Lower leg skin (tissue), 4 donors: ENCODE measurements at places on chromosomes 1 and 21. TPM values are rescaled to one million over a fixed set of nuclear protein-coding genes. Genes with fewer than 3 reads are reported as not detected.

SNRNP40 gene
- total RNA-seq = 42.9 TPM

DNA sequence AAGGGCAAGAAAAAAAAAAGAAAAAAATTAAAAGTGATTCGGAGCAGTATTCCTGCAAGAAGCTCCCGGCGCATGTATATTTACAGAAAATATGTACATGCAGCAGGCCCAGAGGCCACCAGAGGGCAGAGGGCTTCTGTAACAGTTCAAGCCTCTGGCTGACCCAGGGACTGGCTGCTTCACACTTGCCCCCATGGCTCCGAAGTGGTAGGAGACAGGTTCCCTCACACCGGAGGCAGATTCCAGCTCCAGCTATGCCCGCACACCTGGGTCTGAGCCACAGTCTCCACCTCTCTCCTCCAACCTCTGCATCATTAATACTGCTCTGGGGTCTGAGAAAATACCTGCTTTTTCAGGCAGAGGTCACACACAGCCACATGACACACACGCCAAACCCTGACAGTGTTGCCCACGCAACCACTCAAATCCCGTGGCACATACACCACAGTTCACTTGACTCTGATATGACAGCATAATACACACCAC is 2.2 kb upstream of the ARHGAP30 start:
- DNase-seq = no peak

DNA sequence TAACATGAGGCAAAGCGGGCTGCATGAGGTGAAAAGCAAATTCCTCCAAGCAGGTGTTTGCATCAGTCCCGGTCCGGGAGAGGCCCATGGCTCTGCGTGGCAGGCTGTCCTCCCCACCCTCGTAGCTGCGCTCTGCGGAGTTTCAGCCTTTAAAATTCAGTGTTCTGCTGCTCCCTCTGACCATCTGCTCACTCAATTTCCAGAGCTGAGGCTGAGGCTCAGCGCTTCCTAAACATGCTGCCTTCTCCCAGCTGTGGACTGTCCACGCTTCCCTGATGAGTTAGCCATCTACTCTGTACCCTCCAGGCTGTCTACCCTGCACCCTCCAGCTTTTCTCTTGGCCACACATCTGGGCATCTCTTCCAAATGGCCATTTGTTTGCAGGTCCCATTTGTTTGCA is 87.7 kb downstream of the KCNJ6 start:
- no peak for DNase-seq

GRCh38 chr1:165942062-165942461 is 114.6 kb downstream of the UCK2 start:
- no peak for DNase-seq

GRCh38 chr1:31671561-31672201 is 27.0 kb upstream of the PEF1 start:
- no peak for DNase-seq

- DNase-seq = peak; percentile 74
Measured at GRCh38 chr1:243850202-243850451, at the start of gene AKT3. Gene AKT3 (minus strand): TSS chr1:243850243. CDS start chr1:243843170, 7,073 bp downstream.

DNA sequence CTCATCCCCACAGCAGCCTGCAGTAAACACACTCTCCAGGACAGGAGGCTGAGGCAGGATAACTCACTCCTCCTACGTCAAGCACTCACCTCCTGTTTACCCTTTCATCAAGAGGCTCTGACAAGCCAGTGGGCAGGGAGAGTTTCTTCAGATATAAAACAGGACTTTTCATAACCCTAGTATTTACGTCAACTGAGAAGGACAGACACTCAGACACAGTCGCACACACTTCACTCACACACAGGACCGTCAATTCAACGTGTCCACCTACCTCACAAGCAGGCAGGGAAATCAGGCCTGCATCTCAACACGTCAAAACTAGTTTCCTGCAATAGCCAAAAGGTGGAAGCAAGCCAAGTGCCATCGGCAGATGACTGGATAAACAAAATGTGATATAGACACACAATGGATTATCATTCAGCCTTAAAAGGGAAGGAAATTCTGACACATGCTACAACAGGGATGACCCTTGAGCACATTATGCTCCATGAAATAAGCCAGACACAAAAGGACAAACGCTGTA is 48.6 kb downstream of the ITPKB start:
- peak; percentile 78 for DNase-seq

GRCh38 chr1:173017792-173018191 is 32.9 kb downstream of the TNFSF18 start:
- DNase-seq = no peak

DENND2C gene
- 61.2 TPM for total RNA-seq

ROR1 gene
- 21.4 TPM for total RNA-seq

- peak; percentile 87 for DNase-seq
Measured at GRCh38 chr1:47438165-47439016, 547 bp downstream of the FOXD2 start.

DNA sequence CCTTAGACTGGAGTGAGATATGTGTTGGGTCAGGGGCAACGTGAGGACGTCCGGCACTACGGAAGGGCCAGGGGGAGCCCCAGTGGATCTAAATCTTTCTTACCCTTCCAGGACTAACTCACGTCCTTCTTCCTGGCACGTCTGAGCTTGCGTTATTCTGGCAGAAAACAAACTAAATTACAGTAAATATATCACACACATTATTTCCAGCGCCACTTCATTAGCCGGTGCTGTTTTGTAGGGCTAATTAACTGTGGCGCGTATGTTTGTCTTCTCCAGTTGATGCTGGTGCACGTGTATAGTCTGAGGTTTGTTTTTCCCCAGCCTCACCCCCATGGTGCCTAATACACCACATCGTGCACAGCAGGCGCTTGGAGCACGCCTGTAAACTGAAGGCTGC is 59.2 kb downstream of the TLR5 start:
- DNase-seq = no peak

DNA sequence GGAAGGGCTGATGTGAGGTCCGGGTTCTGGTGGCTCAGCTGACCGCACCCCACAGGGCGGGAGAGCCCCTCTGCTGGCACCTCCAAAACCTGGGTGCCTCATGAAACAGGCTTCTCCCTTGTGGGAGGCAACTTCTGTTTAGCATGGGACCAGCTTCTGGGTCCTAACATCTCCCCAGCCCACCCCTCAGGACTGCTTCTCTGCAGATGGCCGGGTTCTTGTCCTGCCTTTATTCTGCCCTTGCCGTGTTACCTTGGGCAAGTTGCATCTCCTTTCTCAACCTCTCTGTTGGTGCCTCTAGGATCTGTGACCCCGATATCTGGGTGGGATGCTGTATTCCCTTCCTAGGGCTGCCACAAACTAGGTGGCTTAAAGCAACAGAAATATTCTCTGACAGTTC is 15.0 kb upstream of the TTC22 start:
- DNase-seq = peak; percentile 66

- DNase-seq = no peak
Measured at GRCh38 chr1:27592931-27593677, 10.8 kb downstream of the AHDC1 start.

SLC6A9 gene
- 63.8 TPM for total RNA-seq

MFAP2 gene
- total RNA-seq = 3.9 TPM

NBPF6 gene
- total RNA-seq = not detected

GRCh38 chr1:44934791-44935190 is 51.6 kb downstream of the EIF2B3 start:
- no peak for DNase-seq

HSD3B2 gene
- total RNA-seq = not detected

- DNase-seq = no peak
Measured at GRCh38 chr1:84995484-84996334, 1.2 kb downstream of the MCOLN2 start.

AMIGO1 gene
- 3.9 TPM for total RNA-seq

CSF3R gene
- 3.1 TPM for total RNA-seq

DNA sequence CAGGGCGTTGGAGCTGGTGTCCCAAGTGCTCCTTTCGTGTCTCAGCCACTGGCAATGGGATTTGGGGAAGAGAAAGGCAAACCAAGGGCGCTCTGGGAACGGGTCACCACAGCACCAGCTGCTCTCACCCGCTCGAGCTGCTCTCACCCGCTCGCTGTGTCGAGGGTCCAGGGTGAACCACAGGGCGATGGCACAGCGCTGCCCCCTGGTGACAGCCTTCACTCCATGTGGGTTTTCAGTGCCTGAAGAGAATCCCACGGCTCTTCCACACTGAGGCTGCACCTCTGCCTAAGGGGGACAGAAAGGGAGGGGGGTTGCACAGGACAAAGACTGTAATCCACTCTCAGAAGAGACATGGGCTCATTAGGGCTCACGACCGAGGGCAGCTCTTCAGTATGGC is 7.1 kb upstream of the CLDN19 start:
- no peak for DNase-seq

SDE2 gene
- 32.7 TPM for total RNA-seq
